Neural crest cell (in vitro differentiated cells): ENCODE measurements at places on chromosomes 12 and 14. TPM values are rescaled to one million over a fixed set of nuclear protein-coding genes. Genes with fewer than 3 reads are reported as not detected.

The DYRK4 gene
- total RNA-seq, result 43.1 and 44.9 TPM in 2 replicates

The RAD51B gene
- total RNA-seq, result 14.6 and 16.7 TPM in 2 replicates

DNA sequence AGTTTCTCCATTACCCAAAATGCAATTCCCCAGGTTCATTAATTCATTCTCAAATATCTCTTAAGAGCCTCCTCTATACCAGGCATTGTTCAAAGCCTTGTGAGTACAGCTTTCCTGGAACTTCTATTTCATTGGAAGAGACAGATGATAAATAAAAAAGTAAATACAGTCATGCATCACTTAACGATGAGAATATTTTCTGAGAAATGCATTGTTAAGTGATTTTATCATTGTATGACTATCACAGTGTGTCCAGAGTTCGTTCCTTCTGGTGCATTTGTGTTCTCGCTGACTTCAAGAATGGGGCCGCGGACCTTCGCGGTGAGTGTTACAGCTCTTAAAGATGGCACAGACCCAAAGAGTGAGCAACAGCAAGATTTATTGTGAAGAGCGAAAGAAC is 66.0 kb downstream of the ANO4 start:
- no peak for DNase-seq

- no peak for DNase-seq
Measured at GRCh38 chr14:99968941-99969340, 96.3 kb upstream of the EVL start.

- no peak for DNase-seq
Measured at GRCh38 chr14:85426068-85426935, 103.6 kb upstream of the FLRT2 start.

- DNase-seq, result no peak
Measured at GRCh38 chr12:18345021-18345735, 83.9 kb downstream of the PIK3C2G start.

GRCh38 chr12:59708064-59708463 is 112.2 kb downstream of the SLC16A7 start:
- no peak for DNase-seq

DNA sequence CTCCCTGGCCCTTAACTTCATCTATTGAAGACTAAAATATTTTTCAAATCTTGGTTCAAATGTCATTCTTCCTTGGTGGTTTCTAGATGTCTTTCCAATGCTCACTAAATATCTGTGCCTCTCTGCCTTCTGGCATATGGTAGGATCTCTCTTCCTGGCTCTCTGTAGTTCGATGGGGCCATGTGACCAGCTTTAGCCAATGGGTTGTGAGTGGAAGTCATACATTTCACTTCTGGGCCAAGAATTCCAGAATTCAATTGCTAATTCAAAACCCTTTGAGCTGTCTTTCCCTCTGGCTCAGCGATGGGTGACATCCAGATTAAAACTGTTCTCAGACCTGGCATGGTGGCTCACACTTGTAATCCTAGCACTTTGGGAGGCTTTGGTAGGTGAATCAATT is 25.8 kb upstream of the CTDSP2 start:
- no peak for DNase-seq

- no peak for DNase-seq
Measured at GRCh38 chr14:102034301-102034700, 52.5 kb downstream of the HSP90AA1 start.

DNA sequence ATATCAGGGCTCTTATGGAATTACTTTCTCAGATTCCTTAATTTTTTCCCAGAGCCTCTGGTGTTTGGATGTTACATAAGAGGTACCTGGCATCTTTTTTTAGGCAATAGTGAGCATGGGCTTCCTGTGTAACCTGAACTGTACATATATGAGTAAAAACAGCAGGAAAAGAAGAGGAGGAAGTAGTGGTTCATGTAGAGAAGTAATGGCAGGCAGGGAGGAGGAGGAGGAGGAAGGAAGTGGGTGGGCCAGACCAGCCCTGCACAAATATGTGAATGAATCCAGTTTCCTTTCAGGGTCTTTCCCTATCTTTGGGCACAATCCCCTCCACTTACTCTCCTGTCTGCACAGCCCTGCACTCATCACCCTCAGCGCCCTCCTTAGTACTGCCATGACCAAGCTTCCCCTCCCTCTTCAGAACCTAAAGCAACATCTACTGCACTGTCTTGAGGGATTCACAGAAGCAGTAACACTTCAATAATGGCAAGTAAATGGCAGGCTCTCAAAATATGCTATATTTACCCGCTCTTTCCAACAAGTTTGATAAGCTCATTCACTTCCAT is 40.9 kb upstream of the GSG1 start:
- DNase-seq, result no peak

DNA sequence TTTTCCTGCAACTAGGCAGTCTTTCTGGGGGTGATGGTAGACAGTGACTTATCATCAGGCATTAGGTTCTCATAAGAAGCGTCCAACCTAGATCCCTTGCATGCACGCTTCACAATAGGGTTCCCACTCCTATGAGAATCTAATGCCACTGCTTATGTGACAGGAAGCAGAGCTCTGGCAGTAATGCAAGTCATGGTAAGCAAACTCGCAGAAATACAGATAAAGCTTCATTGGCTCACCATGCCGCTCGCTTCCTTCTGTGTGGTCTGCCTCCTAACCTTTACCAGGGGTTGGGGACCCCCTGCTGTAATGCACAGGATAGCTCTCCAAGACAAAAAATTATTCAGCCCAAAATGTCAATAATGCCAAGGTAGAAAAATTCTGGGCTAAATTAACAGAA is 864.2 kb downstream of the TRHDE start:
- DNase-seq, result no peak

DNA sequence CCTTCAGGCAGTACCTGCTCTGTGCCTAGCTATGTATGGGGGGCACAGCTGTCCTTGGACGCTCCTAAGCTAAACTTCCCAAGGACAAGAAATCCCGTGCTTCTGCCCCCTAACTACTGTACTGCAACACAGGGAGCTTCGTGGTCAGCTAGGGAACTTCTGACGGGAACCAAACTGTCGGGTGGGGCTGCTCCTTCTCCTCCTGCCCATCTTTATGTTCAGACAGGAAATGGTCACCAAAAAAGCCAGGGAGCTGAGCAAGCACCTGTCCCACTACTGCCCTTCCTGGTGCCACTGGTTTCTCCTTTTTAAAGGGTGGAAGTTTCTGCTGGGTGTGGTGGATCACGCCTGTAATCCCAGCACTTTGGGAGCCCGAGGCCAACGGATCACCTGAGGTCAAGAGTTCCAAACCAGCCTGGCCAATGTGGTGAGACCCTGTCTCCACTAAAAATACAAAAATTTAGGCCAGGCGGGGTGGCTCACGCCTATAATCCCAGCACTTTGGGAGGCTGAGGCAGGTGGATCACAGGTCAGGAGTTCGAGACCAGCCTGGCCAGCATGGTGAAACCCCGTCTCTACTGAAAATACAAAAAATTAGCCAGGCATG is 26.6 kb downstream of the PXN start:
- DNase-seq, result no peak

DNA sequence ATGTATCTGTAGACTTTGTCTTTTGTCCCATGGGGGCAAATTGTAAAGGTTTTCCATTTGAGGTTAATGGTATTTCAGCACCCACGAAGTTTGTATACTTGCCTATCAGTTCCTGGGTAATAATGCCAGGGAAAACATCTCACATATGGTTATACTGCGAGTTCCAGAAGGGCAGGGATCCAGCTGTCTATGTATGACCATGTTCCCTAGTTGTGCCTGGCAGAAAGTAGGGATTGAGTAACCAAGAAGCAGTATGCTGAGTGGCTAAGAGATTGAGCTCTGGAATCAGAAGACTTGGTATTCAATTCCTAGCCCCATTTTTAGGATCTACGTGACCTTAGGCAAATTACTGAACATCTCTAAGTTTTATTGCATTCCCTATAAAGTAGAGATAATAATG is 173.2 kb upstream of the PWP1 start:
- no peak for DNase-seq
